ENCODE measurements at places on chromosomes 1 and 21.

DNA sequence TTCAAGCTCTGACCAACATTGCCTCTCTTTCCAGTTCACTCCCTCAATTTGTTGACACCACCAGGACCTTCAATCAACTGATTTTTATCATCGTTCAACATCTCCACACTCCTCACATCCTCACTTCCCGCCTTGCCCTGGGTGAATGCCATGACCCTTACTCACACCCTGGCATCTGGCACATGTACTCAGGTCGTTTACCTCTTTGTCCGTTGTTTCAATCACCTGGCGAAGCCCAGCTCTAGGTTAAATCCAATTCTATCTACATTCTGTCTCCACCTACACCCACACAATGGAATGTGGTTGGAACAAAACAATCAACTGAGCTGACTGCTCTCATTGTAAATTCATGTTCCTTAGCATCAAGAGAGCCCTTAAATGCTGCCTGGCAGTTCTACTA lies 24.2 kb upstream of the TBX15 start:
- DNase-seq = no peak

DNA sequence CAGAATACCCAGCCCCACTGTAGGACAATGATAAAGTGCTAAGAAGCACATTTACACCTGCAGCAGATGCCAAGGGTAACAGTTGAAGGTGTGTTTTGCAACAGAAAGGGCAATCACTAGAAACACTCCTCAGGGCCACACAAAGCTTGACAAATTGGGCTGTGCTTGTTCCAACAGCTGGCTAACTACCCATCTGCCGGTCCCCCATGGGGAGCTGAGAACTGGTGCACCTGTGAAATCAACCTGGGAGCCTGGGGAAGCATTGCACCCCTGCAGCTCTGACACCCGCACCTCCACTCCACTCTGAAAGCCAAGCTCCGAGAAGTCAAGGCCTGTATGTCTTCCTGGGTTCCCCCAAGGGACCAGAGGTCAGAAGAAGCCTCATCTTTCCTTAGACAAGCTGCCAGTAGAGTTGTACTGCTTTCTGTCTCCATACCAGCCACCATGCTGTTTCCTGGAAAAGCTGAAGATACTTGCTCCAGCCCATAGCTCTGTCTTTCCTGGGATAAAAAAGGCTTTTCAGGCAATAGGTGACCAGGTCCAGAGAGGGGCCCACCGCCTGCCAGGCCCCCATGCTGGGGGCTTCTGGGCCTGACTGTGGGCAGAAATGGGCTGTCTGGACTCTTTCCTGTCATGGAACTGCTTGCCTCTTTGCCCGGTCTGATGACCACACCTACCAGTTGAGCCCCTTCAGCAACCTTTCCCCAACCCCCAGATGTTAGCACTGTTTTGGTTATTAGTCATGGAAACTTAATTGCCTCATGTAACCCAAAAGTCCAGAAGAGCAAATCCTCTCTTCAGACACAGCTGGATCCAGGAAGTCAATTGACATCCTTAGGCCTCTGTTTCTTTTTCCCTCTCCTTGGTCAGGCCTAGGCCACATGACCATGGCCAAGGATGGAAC lies 93.6 kb downstream of the KIF14 start:
- no peak for DNase-seq

DNA sequence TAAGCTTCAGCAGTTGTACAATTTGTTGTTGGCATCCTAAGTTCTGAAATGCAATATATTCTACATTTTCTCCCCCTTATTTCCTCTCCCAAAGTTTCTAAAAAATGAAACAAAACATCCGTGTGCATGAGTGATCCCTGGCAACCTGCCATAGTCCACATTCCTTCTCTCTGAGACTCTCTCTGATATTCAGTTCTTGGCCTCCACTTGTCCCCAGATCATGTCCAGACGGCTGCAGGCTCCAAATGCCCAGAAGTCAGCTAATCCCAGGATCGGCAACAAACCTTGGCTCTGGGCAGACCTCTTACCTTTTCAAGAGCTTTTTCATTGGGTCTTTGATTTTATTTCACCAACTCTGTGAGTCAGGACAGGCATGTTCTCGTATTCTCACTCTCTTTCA lies 187.8 kb downstream of the ETS2 start:
- DNase-seq = no peak

DNA sequence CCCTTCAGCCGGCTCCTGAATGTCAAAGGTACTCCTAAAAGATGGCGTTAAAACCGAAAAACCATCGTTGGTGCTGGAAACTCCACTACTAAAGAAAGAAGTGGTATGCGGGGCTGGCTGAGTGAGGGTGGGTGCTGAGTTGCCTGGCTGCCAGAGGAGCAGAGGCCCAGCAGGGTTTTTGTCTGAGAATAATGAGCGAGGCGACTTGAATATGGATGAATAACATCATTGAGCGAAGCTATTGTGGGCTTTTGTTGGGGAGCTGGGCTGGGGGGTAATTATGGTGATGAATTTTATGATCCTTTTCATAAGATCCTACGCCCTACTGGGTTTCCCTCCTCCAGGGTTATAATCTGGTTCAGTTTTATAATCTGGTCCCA lies 2.0 kb downstream of the PDPN start:
- no peak for DNase-seq

- no peak for DNase-seq
Observed at GRCh38 chr1:86849756-86850155, 64.2 kb downstream of the SELENOF start.

DNA sequence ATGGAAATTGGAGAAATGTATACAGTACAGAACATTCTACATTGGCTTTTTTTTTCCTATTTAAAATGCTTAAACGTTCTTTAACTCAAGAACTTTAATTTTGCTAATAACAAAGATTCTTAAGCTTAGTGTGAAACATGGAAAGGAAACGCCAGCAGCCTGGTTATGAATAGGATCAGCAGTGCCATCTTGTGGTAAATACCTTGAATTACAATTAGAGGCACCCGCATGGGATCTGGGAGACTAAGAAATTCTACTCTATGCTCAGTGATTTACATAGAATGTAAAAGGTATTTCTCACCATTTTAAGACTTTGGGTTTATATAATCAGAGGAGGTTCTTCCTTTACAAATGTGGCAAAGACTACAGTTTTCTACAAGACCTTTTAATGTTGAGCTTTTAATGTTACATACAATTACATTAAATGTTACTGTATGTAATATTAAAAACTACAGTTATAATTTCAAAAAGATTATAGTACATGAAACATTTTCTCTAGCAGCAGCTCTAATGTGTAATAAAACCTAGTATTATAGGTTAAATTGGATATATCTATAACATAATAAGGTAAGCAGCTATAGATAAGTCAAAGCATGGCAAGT lies 32.1 kb upstream of the APOBEC4 start:
- DNase-seq = peak; percentile 64

DNA sequence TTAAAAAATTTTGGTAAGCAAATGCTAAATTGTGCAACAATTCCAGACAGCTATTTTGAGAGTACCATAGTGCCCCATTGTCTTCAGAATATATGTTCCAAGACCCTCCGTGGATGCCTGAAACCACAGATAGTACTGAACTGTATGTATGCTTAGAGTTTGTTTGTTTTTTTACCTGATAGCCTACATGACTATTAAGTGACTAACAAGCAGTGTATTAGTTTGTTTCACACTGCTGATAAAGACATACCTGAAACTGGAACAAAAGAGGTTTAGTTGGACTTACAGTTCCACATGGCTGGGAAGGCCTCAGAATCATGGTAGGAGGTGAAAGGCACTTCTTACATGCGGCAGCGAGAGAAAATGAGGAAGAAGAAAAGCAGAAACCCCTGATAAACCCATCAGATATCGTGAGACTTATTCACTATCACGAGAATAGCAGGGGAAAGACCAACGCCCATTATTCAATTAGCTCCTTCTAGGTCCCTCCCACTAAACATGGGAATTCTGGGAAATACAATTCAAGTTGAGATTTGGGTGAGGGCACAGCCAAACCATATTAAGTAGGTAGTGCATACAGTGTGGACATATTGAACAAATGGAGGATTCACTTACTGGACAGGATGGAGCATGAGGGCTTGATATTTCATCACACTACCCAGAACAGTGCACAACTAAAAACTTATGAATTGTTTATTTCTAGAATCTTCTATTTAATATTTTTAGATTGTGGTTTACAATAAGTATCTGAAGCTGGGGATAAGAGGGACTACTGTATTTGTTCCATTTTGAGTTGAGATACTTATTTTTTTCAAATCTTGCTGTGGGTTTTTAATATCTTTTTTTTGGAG lies 78.5 kb downstream of the LHX9 start:
- DNase-seq = no peak

- DNase-seq = peak; percentile 82
Observed at GRCh38 chr1:74733604-74734484, 892 bp downstream of the TYW3 start.

- peak; percentile 74 for DNase-seq
Observed at GRCh38 chr1:171742577-171742922, 685 bp upstream of the VAMP4 start.

DNA sequence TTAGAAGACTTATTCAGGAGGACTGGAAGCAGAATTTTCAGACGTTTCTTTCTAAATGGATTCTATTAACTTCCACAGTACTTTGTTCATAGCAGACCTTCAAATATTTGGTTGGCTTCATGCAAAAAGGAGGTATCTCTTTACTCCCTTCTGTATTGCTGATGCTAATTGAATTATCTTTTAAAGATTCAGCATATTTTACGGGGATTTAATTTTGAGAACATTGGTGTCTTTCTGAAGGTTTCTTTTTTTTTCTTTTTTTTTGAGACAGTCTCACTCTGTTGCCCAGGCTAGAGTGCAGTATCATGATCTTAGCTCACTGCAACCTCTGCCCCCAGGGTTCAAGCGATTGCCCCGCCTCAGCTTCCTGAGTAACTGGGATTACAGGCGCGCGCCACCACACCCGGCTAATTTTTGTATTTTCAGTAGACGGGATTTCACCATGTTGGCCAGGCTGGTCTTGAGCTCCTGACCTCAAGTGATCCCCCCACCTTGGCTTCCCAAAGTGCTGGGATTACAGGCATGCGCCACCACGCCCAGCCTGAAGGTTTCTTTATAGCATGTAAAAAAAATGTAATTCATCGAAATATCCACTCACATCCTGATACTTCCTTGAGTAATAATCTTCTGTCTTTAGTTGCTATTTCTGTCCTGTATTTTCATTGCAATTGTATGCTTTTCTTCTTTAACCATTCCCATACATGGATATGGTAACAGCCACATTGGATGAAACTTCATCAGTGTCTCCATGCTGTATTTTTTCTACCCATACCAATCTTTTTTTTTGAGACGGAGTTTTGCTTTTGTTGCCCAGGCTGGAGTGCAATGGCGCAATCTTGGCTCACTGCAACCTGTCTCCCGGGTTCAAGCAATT lies 14.5 kb downstream of the CNST start:
- no peak for DNase-seq

GRCh38 chr1:153488731-153489130 lies 28.3 kb upstream of the S100A7 start:
- no peak for DNase-seq

DNA sequence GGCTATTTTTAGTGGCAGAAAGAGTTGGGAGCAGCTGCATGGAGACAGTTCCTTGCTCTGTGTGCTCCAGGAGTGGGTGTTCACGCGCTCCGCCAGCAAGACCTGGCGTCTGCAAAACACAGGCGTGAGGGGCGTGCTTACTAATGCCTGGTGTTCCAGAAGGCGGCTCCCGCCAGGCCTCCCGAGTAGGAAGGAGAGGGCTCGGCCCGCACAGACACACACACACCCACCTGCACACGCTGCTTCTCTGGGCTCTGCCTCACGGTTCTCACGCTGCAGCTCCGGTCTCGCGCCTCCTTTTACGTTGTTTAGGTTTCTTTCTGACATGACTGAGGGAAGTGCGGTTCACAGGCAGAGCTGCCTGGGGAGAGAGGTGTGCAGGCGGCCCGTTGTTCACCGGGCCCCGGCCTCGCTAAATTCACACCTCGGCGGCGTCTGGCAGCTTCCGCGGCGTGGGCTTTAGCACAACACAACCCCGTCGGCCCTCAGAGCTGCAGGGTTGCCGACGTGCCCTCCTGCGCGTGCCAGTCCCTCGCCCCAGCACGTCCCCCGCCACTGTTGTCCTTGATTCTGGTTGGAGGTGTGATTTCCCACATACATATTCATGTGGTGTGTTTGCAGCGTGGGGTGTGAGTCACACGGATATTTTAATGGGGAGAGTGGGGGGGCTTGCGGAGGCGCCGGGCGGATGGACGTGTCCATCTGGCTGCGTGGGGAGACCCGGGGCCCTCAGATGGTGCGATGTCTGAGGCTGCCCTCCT lies 77.0 kb downstream of the SKI start:
- no peak for DNase-seq

GRCh38 chr1:232423591-232423990 lies 206.3 kb downstream of the SIPA1L2 start:
- no peak for DNase-seq

Measured in erythroblast (primary cell).